ENCODE measurements at places on chromosomes 1 and 21.

- DNase-seq: no peak
These were observed 30.0 kb downstream of the CELF3 start for GRCh38 chr1:151686561-151686960.

GRCh38 chr1:199549421-199549820, 478.1 kb upstream of the NR5A2 start:
- DNase-seq: no peak

GRCh38 chr1:34186741-34187494, 10.2 kb downstream of the C1orf94 start:
- DNase-seq: no peak

DNA sequence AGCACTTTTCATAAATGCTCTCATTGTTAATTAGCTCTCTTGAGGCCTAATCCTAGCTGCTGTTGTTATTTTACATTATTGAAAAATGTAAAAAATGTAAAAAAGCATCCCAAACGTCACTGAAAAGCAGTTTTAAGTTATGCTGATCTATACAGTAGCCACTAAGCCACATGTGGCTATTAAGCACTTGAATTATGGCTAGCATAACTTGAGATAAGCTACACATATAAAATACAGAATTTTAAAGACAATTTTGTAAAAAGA, 18.4 kb upstream of the DNASE2B start:
- DNase-seq: no peak

- no peak for DNase-seq
These were observed 6.2 kb upstream of the AGTRAP start for GRCh38 chr1:11729498-11730428.

GRCh38 chr1:102045752-102046151, 49.0 kb upstream of the OLFM3 start:
- no peak for DNase-seq
